Suprapubic skin (tissue), 4 donors: ENCODE measurements at places on chromosomes 3 and 15.

- DNase-seq = peak; percentile 73
Observed at GRCh38 chr3:73786321-73786807, 161.6 kb upstream of the PDZRN3 start.

- DNase-seq = no peak
Observed at GRCh38 chr3:183506674-183507320, 48.7 kb downstream of the KLHL6 start.

DNA sequence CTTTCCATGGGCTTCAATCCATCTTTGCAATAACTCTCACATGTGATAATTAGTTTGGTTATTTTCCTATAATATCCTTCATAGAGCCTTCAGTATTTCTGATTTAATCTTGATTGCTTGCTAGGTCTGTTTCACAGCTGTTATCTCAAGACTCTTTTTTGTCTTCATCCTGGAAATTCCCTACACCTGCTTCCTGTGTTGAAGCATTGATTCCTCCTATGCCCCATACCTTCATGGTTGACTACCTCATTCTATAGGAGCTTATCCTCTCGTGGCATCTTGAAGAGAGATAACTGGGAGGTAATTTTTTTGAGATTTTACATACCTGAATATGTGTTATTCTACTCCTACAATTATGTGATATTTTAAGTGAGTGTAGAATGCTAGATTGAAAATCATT, 26.7 kb downstream of the PIK3CA start:
- no peak for DNase-seq

GRCh38 chr3:70488131-70488530, 175.7 kb upstream of the MDFIC2 start:
- no peak for DNase-seq
